NCI-H2029 treated with DMSO at 0.1 percent for 48 hours (cell line): ENCODE measurements at places on chromosomes 1 and 21.

- no peak for DNase-seq
Observed at GRCh38 chr1:77467021-77467595, 185.3 kb downstream of the AK5 start.

- no peak for DNase-seq
Observed at GRCh38 chr1:75361260-75361659, 227.1 kb downstream of the LHX8 start.

GRCh38 chr1:69952676-69953075 is 252.7 kb downstream of the LRRC40 start:
- DNase-seq = no peak

- DNase-seq = no peak
Observed at GRCh38 chr21:14284481-14284880, 68.5 kb downstream of the RBM11 start.

GRCh38 chr1:40059960-40060750 is 19.6 kb downstream of the CAP1 start:
- no peak for DNase-seq

DNA sequence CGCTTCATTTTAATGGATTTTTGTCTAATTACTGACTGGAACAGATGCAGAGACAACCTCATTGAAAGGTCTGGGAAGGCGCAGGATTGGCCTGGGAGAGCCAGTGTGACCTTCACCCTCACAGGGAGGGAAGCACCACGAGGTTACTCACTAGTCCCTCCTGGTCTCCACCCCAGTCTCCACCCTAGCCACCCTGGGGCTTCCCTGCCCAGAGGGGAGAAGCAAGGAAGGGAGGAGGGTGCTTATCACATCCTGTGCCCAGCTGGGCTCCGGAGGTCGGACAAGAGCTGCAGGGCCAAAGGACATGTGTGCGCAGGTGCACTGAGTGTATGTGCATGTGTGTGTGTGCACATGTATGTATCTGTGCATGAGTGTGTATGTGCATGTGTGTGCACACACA is 220.1 kb upstream of the VAMP3 start:
- no peak for DNase-seq

DNA sequence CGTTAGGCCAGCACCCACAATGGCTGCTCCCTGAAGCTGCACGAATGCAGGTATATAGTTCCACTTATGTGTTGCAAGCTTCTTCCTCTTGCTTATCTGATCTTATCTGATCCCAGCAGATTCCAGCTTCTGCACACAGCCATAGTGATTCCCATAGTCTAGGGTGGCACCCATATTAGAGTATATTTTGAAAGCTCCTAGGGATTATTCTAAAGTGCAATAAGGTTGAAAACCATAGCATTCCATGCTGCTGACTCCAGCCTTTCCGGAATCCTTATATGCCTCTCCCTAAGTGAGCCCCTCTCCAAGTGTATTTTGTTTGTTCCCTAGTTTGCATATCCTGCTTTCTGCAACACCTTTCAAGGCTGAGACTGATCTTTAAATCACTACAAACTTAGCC is 432.0 kb downstream of the SETD4 start:
- DNase-seq = no peak

DNA sequence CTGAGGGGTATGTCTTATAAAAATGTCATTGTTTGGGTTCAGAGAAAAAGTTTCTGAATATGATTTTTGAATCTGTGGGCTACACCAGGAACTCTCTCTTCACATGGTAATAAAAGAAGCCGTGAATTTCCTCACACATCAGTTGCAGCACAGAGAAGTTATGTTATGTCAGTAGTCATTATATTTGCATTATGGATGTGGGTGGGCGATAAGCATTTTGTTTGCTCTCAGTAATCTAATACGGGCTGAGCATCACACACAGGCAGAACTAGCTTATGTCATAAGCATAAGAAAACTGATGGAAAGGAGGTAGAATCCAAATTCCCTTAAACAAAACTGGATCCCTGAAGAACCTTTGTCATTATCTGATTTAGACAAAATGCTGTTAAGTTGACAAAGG is 70.8 kb downstream of the PRDM2 start:
- DNase-seq = no peak

- no peak for DNase-seq
Observed at GRCh38 chr1:10897981-10898728, 101.7 kb upstream of the CASZ1 start.

DNA sequence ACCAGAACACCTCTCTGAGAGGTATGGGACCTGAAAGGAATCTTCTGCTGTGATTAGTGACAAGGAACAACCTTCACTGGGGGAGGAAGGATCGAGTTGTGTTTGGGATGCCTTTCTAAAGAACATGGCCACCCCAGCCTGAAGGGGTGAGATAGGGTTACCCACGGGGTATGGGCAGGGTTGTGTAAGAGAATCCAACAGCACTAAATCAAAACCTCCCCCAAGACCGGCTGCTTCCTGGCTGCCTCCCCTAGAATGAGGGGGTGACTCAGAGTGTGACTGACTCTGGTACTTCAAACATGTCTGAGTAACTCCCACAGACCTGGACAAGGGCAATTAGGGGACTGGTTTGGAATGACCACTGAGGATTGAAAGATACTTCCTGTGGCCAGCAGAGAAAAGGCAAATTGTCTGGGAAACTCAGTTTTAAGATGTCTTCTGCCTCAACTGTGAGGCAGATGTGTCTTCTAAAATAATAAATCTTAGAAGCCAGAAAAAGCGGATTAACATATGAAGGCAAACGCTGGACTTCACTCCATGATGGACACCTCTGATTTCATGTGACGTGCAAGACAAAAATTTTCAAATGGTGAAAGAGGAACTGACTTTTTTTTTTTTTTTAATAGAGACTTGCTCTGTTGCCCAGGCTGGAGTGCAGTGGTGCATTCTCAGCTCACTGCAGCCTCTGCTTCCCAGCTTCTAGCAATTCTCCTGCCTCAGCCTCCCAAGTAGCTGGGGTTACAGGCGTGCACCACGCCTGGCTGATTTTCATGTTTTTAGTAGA is 6.7 kb upstream of the PTPN14 start:
- DNase-seq = no peak

DNA sequence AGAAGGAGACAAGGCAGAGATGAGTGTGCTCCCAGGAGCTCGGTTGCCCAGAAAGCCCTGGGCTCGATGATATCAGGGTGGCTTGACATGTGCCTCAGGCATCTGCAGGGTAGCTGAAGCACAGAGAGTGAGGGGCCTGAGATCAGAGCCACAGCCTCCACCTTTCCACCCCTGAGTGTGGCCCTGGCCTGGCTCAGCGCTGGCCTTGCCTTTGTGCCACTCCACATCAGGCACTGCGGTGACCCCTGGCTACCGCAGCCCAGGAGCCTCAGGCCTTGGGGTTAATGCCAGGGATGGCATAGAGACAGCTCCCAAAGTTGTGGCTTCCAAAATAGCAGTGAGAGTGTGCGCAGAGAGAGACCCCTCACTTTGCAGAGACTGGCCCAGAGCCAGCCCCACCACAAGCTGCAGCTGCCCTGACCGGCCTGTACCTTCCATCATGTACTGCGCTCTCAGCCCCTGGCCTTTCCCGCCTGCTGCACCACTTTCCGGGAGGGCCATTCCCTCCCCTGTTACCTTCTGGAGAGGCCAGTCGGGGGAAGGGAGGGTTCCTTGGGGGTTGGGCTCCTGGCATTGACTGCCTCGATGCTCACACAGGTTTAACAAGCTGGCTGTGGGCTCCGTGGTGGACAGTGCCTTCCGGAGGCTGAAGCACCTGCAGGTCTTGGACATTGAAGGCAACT is 19.5 kb downstream of the PODN start:
- DNase-seq = no peak

GRCh38 chr21:33364830-33365229 is 38.4 kb upstream of the IFNGR2 start:
- DNase-seq = no peak
